ENCODE measurements at places on chromosomes 1 and 21. TPM values are rescaled to one million over a fixed set of nuclear protein-coding genes. Genes with fewer than 3 reads are reported as not detected.

DNA sequence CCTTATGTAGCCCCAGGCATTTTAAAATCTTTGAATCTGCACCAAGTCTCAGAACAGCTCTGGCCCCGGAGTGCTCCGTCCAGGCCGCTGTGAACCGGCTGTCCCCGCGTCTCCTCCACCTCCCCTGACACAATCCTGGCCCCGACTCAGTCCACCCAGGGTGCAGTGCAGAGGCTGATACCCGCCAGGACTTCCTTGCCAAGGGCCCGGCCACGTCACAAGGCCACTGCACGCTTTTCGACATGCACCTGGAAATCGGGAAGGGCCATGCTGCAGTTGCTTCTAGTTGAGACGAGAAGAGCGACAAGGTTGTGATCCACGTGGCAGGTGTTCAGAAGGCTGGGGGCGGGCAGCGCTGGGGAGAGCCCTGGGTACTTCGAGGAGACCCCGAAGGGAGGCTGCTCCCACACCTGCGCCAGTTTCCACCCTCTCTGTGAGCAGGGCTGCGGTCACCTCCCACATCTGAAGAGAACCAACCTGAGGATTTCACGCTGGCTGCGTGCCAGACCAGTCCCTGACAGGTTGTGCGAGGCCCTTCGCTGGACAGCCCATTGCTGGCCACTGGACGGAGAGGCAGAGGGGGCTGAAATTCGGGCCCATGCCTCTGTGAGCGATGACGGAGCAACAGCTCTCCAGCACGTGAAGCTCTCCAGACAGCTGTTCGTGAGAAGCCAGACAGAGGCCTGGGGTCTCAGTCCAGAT is 6.7 kb downstream of the VWA1 start:
- no peaks in the 10 kb centered on the region for H3K36me3 ChIP-seq
- no peak overlapping the region for H3K27ac ChIP-seq
- DNase-seq = no peak
- H3K27me3 ChIP-seq = no peaks in the 10 kb centered on the region
- H3K4me1 ChIP-seq = no peaks in the 10 kb centered on the region
- H3K4me3 ChIP-seq = no peak overlapping the region

DNA sequence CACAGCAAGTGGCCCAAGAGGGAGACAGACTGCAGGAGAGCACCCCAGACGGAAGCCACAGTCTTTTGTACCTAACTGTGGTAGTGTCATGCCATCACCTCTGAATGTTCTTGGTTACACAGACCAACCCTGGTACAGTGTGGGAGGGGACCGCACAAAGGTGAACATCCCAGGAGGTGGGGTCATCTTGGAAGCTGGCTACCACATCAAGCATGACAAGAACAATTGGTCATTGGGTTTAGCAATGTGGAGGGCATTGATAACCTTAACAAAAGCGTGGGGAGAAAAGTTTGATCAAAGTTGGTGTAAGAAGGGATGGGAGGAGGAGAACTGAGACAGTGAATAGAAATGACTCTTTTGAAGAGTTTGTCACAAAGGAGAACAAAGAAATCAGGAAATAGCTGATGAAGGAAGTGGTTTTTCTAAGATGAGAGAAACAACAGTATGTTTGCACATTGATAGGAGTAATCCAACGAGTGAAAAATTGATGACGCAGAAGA is 87.1 kb upstream of the CACNA1E start:
- DNase-seq = no peak
- no peak overlapping the region for H3K27ac ChIP-seq
- H3K4me1 ChIP-seq = no peaks in the 10 kb centered on the region
- no peak overlapping the region for H3K4me3 ChIP-seq

The SHE gene
- polyA plus RNA-seq = 7.0 TPM

The AGT gene
- 120 TPM for polyA plus RNA-seq

The PDZK1IP1 gene
- 2.1 TPM for polyA plus RNA-seq

Data from aorta (tissue), 5 donors.